A549 treated with RU486 at 1 μM for 4 hours (cell line): ENCODE measurements at places on chromosomes 5 and 9. TPM values are rescaled to one million over a fixed set of nuclear protein-coding genes. Genes with fewer than 3 reads are reported as not detected.

Gene NR5A1
- 0.03 to 0.05 TPM in 2 of 5 replicates, not detected in the others for total RNA-seq

Gene SPINK6
- total RNA-seq: 0.31 to 0.52 TPM (median 0.37 TPM) in 4 of 5 replicates, not detected in the other

Gene ITGA1
- 1.0 to 1.6 TPM (median 1.5 TPM) in 5 replicates for total RNA-seq

Gene PTGDS
- 0.25 to 0.76 TPM (median 0.59 TPM) in 3 of 5 replicates, not detected in the others for total RNA-seq

Gene PAXX
- total RNA-seq: 42.1 to 79.2 TPM (median 76.4 TPM) in 5 replicates
